Type B pancreatic cell (in vitro differentiated cells): ENCODE measurements at places on chromosomes 12 and 14. TPM values are rescaled to one million over a fixed set of nuclear protein-coding genes. Genes with fewer than 3 reads are reported as not detected.

- peaks cover 6% of the 10 kb centered on the region for H3K36me3 ChIP-seq
- no peak for DNase-seq
- H3K4me1 ChIP-seq, result peaks cover 21% of the 10 kb centered on the region
- peak overlapping the region; percentile 73 for H3K27ac ChIP-seq
Observed at GRCh38 chr12:6346235-6346832, 4.5 kb upstream of the TNFRSF1A start.

GRCh38 chr12:93541578-93542225 is 30.8 kb upstream of the SOCS2 start:
- no peak for DNase-seq
- no peaks in the 10 kb centered on the region for H3K36me3 ChIP-seq
- H3K4me3 ChIP-seq, result no peak overlapping the region
- no peak overlapping the region for H3K27ac ChIP-seq
- H3K27me3 ChIP-seq, result peaks cover 7% of the 10 kb centered on the region

DNA sequence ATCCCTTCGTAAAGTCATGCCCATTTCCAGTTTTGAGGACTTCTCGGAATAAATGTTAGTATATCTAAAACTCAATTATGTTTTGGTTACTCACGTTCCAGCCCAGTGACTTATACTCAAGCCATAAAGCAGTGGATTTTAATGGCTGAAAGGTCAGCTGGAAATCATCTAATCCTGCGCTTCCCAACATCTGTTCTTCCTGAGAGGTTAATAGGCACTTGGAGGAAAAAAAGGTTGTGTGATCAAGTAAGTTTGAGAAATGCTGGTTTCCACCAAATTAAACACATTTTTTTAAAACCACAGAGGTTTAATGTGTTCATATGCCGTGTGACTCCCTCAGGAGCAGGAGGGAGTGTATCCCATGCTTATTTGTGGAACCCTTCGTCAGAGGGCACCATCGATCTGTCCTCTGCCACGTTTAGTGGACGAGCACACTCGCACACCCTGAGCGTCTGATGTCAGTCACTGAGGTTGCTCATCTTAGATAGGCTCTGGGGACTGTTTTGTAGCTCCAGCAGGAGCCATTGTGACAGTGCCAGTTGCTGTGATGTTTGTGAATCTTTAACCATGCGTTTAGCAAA is 41.4 kb downstream of the FBXL14 start:
- H3K27me3 ChIP-seq, result peaks cover 5% of the 10 kb centered on the region
- H3K4me3 ChIP-seq, result no peak overlapping the region
- DNase-seq, result no peak
- H3K4me1 ChIP-seq, result no peaks in the 10 kb centered on the region
- peaks cover 28% of the 10 kb centered on the region for H3K36me3 ChIP-seq

GLT8D2 gene
- total RNA-seq, result 0.59 and 19.8 TPM in 2 replicates

- H3K4me1 ChIP-seq, result peaks cover 5% of the 10 kb centered on the region
- no peaks in the 10 kb centered on the region for H3K36me3 ChIP-seq
- H3K27me3 ChIP-seq, result no peaks in the 10 kb centered on the region
- DNase-seq, result no peak
- H3K27ac ChIP-seq, result no peak overlapping the region
Observed at GRCh38 chr12:66047411-66048021, 83.0 kb downstream of the LLPH start.

GRCh38 chr12:128844031-128844635 is 9.1 kb upstream of the GLT1D1 start:
- DNase-seq, result no peak
- no peaks in the 10 kb centered on the region for H3K4me1 ChIP-seq
- H3K36me3 ChIP-seq, result no peaks in the 10 kb centered on the region
- H3K4me3 ChIP-seq, result no peak overlapping the region
- H3K27me3 ChIP-seq, result peaks cover 6% of the 10 kb centered on the region

DNA sequence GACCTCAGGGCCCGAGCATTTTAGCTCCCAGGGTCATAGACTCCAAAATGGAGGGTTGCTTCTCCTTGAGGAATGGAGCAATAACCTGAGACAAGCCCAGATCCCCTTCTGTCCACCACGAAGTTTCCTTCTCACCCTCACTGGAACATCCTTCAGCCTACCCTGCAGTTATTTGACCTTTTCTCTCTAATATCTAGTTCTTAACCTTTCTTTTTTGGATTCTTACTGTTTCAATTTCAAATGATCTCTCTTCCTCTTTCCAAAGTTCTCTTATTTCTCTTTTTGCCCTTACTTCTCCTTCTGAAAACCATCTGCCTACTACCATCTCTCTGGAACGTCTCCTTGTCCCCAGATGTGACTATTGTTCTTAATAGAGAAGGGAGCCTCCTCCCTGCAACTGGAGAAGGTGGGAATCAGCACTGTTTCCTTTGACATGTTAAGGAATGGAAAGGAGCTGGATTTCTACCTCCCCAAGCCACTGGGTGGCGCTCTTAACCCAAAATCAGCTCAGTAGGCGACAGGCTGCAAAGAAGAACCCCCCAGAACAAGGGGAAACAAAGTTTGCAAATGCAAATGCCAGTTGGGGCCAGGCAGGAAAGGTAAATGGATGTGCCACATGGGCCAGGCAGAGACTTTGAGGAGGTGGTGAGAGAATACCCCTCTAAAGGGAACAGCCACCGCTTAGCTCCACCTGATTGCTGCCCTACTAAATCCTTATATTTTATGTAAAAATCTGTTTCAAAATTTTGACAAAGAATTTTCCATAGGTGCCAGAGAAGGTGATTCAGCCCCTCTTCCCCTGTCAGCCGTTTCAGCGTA is 22.4 kb upstream of the PDE1B start:
- H3K27ac ChIP-seq, result no peak overlapping the region
- no peaks in the 10 kb centered on the region for H3K36me3 ChIP-seq
- peaks cover 70% of the 10 kb centered on the region for H3K27me3 ChIP-seq
- DNase-seq, result no peak
- H3K4me3 ChIP-seq, result no peak overlapping the region

OTUB2 gene
- total RNA-seq, result 2.6 and 3.0 TPM in 2 replicates

- peaks cover 45% of the 10 kb centered on the region for H3K4me1 ChIP-seq
- H3K27me3 ChIP-seq, result no peaks in the 10 kb centered on the region
- no peaks in the 10 kb centered on the region for H3K36me3 ChIP-seq
Observed at GRCh38 chr12:13099844-13100604, 3.4 kb downstream of the GSG1 start.

- H3K4me1 ChIP-seq, result no peaks in the 10 kb centered on the region
- H3K36me3 ChIP-seq, result no peaks in the 10 kb centered on the region
- DNase-seq, result no peak
Observed at GRCh38 chr12:113744802-113745395, 221.2 kb downstream of the RBM19 start.

SLC7A8 gene
- 56.1 and 56.7 TPM in 2 replicates for total RNA-seq

DNA sequence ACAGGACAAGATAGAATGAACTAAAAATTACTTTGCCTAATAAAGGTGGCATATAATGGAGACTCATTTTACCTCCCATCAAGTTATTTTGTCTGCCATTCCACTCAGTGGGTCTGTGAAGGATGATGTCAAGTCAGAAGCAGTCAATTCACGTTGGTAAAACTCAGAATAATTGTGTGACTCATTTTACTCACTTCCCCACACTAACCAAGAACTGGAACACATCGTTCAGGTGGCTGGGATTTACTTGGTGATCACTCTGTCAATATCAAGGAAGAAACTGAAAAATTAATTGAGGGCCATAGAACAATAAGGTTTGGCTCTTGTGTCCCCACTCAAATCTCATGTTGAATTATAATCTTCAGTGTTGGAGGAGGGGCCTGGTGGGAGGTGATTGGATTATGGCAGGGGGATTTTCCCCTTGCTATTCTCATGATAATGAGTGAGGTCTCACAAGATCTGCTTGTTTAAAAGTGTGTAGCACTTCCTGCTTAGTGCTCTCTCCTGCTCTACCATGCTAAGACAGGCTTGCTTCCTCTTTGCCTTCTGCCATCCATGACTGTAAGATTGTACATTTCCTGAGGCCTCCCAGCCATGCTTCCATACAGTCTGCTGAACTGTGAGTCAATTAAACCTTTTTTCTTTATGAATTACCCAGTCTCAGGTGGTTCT is 35.7 kb upstream of the GTF2A1 start:
- no peaks in the 10 kb centered on the region for H3K4me1 ChIP-seq
- H3K27me3 ChIP-seq, result no peaks in the 10 kb centered on the region
- H3K4me3 ChIP-seq, result no peak overlapping the region
- H3K36me3 ChIP-seq, result peaks cover 9% of the 10 kb centered on the region
- peak overlapping the region; percentile 46 for H3K27ac ChIP-seq
- no peak for DNase-seq

DNA sequence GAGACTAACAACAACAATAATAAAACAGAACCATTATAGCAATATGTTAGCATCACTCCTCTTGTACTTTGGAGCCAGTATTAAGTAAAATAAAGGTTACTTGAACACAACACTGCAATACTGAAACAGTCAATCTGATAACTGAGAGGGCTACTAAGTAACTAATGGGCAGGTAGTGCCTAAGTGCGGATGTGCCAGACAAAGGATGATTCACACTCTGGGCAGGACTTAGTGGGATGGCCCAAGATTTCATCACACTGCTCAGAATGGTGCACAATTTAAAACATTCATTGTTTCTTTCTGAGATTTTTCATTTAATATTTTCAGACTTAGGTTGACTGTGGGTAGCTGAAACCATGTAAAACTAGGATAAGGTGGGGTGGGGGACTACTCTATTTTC is 131.9 kb upstream of the CAND1 start:
- DNase-seq, result no peak
- no peak overlapping the region for H3K4me3 ChIP-seq
- H3K27ac ChIP-seq, result no peak overlapping the region
- H3K27me3 ChIP-seq, result peaks cover 10% of the 10 kb centered on the region

GRCh38 chr12:122327494-122328385 is 61.4 kb upstream of the VPS33A start:
- H3K4me3 ChIP-seq, result no peak overlapping the region
- H3K36me3 ChIP-seq, result peaks cover 16% of the 10 kb centered on the region
- DNase-seq, result no peak
- no peaks in the 10 kb centered on the region for H3K4me1 ChIP-seq
- peak overlapping the region; percentile 50 for H3K27ac ChIP-seq

DNA sequence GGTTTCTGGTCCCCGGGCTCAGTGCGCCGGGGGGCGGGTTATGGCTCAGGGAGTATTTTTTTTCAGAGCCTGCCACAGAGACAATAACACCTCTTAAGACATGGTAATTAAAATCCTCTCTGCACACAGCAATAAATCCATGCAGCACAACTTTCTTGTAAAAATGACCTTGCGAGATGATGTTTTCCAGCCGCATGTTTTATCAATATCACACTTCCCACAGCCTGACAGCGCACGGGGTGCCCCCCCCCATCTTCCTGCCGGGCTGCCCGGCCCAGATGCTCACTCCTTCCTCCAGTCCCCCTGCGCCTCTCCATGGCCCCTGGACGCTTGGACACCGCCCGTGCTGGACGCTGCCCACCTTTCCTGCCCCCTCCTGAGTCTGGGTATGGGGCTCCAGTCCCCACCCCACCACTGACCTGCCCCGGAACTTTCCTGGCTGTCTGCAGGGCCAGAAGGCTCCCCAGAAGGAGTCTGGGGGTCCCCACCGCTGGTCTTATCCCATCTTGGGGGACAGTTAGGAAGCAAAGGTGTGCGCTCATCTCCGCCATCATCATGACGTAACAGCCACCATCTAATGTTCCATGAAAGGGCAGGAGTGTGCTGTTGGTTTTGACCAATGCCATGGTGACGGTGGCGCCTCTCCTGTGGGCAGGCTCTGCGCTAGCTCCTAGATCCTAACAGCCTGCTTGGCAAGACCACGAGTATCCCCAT is 182.9 kb downstream of the KIF26A start:
- H3K27me3 ChIP-seq, result peaks cover 7% of the 10 kb centered on the region

DNA sequence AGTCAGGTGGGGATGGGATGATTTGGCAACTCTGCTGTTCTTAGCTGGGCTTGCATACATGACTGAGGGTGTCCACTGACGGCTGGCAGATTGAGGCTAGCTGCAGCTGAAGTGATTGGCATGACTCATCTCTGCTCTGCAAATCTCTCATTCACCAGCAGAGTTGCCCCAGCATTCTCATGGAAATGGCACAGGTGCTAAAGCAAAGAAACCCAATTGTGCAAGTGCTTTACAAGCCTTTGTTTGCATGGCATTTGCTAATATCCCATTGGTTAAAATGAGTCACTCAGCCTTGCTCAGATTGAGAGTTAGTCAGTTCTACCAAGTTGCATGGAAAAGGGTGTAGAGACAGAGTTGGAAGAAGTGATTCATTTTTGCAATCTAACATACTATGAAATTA is 389.7 kb upstream of the FAR2 start:
- peaks cover 11% of the 10 kb centered on the region for H3K36me3 ChIP-seq
- no peak overlapping the region for H3K4me3 ChIP-seq
- H3K27ac ChIP-seq, result no peak overlapping the region
- no peak for DNase-seq
- H3K4me1 ChIP-seq, result no peaks in the 10 kb centered on the region

A2M gene
- 4.9 and 84.9 TPM in 2 replicates for total RNA-seq

DNA sequence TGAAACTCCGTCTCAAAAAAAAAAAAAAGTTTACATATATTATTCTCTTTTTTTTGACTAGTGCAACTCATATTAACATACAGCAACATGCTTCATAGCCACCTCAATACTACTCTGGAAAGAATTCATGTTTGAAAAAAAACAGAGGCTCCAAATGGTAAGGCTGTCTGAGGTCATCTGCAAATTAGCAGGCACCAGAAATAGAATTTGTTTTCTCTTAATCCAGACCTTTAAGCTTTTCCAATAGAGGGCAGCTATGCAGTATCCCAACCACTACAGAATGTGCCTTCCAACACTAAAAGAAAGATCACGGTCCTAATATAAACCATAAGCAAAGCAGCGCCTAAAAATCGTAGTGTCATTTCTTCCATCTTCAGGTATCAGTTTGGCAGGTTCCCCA is 12.0 kb downstream of the C2CD5 start:
- H3K36me3 ChIP-seq, result peaks cover 45% of the 10 kb centered on the region
- no peaks in the 10 kb centered on the region for H3K27me3 ChIP-seq
- H3K4me1 ChIP-seq, result no peaks in the 10 kb centered on the region
- DNase-seq, result no peak
- H3K27ac ChIP-seq, result no peak overlapping the region
- H3K4me3 ChIP-seq, result no peak overlapping the region

KRT78 gene
- total RNA-seq, result 14.7 and 29.1 TPM in 2 replicates

MYO1A gene
- total RNA-seq, result 4.3 and 19.4 TPM in 2 replicates

DNA sequence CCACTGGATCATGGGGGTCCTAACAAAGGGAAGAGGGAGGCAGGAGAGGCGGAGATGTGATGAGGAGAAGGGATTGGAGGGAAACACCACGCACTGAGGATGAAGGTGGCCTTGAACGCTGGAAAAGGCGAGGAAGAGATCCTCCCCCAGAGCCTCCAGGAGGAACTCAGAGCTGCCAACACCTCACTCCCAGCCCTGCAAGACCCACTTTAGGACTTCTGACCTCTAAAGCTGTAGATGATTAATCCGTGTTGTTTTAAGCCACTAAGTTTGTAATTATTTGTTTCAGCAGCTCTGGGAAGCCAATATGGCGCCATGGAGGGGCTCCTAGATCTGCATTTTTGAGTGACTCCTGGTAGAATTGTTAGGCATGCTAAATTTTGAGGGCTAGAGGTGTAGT is 74.6 kb upstream of the CEP83 start:
- H3K4me1 ChIP-seq, result peaks cover 23% of the 10 kb centered on the region
- H3K4me3 ChIP-seq, result no peak overlapping the region
- peaks cover 20% of the 10 kb centered on the region for H3K27me3 ChIP-seq
- H3K27ac ChIP-seq, result no peak overlapping the region
- no peak for DNase-seq
- no peaks in the 10 kb centered on the region for H3K36me3 ChIP-seq
